ENCODE measurements at places on chromosomes 4 and X.

DNA sequence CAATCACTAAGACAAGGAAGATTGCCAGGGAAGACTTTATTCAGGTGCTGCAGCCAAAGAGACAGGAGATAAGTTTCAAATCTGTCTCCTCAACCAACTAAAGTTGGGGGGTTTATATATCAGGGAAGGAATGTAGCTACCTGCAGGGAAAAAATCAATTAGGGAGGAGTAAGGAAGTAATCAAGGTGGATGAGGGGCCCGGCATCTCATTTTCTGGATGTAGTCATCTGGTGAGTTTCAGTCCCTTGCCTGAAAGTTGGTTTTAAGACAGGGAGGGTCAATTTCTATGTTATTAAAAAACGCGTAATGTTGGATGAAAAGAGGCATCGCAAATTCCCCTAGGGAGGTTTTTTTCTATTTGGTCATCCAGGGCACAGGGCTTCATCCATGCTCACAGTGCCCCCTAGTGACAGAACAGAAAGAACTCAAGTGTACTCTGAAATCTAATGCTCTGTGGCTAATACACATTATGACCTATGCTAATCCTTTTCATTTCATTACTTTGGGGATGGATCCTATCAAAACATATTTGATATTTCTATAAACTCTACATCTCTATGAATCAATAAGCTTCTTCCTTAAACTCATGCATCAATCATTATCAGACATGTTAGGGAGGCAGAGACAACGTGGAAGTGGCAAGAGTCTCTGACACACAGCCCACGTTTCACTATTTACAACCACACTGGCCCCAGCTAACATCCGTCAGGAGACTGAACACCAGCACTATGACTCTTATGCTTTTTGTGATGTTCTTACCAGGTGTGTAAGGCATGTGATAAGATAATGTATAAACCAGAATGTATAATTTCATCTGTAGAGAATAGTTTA, 1577.0 kb upstream of the TENM3 start:
- DNase-seq = peak; percentile 24

GRCh38 chrX:145405012-145405411, 157.7 kb downstream of the SPANXN1 start:
- DNase-seq = no peak

GRCh38 chrX:69951753-69952152, 98.0 kb downstream of the AWAT2 start:
- no peak for DNase-seq

DNA sequence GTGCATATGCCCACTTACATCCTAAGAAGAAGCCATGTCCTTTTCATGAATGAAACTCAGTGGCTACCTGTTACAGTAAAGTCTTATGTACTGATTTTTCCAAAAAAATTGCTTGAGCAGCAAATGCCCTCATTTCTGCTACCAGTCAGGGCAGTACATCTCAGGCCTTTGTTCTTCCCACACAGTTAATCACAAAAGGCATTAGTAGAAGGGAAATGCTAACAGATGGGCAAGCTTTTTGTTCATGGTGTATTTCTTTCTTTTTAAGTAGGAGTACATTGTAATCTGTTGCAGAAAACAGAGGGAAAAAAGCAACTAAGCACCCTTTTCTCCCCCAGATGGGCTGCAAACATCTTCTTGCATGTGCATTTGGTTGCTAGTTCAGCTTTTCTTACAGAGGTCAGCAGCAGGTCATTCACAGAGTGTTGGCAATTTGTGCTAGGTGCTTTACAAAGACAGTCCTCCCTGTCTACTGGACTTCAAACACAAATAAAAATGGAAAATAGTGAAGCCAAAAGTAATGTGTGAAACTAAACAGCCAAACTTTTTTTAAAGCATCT, 373.4 kb downstream of the PRDM5 start:
- DNase-seq = no peak

- DNase-seq = no peak
Observed at GRCh38 chrX:39117101-39117500, 315.8 kb downstream of the MID1IP1 start.

DNA sequence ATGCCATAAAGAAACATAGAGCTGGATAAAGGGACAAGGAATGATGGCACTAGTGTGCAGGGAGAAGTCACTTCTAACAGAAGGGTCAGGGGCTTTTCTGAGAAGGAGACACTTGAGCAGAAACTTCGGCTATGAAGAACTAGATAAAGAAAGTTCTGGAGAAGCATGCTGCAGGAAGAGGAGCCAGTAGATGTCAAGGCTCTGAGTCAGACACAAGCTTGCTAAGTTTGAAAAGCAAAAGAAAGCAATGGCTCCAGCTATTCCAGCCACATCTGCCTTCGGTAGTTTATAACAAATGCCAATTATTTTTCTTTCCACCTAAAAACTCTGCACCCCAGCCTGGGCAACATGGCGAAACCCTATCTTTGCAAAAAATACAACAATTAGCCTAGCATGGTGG, 7.5 kb downstream of the NUDT6 start:
- DNase-seq = no peak

DNA sequence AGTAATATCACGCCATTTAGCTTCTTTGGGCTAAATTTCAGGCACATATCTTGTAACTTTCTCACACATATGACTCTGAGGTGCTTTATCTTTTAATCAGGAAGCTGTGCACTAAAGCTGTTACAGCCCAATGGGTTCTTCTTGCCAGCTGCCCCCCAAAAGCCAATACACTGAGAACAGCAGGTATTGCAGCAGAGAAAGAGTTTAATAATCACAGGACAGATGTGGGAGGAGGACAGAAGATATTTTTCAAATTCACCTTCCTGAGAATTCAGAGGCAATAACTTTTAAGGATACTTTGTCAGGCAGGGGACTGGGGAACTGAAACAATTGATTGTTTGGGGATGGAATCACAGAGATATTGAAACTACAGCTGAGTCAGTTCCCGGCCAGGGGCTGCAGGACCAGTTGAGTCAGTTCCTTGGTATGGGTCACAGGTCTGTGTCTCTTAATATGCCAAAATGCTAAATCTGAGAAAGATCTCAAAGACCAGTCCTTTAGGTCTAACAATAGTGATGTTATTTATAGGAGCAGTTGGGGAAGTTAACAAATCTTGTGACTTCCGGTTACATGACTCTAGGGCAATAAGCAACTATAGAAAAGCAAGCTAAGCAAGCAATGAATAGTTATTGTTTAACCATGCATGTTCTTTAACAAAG, 28.1 kb downstream of the DDIT4L start:
- DNase-seq = no peak

GRCh38 chrX:133402042-133402453, 13.2 kb downstream of the GPC4 start:
- DNase-seq = no peak

GRCh38 chr4:113222471-113222870, 173.0 kb downstream of the ANK2 start:
- DNase-seq = no peak

DNA sequence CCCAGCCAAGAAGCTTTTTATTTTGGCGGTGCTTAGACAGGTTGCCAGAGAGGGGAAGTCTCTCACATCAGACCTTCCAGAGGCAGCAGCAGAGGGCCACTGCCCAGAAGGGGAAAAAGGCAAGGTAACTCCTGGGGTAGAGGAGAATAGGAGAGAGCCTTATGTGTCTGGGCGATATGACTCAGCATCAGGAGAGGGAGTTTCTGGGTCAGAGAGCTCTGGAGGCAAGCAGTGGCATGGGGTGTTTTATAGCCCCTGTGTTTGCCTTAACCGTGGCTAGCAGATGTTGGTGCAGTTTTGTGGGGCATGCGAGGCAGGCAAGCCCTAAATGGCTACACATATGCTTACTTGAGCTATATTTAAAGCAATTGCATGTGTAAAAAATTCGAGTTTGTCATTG, 8.3 kb upstream of the ZXDB start:
- no peak for DNase-seq
